ENCODE measurements at places on chromosomes 13 and 19. TPM values are rescaled to one million over a fixed set of nuclear protein-coding genes. Genes with fewer than 3 reads are reported as not detected.

GRCh38 chr13:102310691-102311418, 91.0 kb downstream of the FGF14 start:
- peaks cover 7% of the 10 kb centered on the region for H3K4me1 ChIP-seq
- no peaks in the 10 kb centered on the region for H3K27me3 ChIP-seq
- no peaks in the 10 kb centered on the region for H3K36me3 ChIP-seq
- H3K27ac ChIP-seq, result no peak overlapping the region
- no peak overlapping the region for H3K4me3 ChIP-seq

GRCh38 chr13:80441968-80442367, 101.0 kb upstream of the SPRY2 start:
- no peak overlapping the region for H3K4me3 ChIP-seq
- no peak overlapping the region for H3K27ac ChIP-seq
- H3K4me1 ChIP-seq, result peaks cover under 1% of the 10 kb centered on the region
- H3K27me3 ChIP-seq, result no peaks in the 10 kb centered on the region
- no peaks in the 10 kb centered on the region for H3K36me3 ChIP-seq

Gene ZSCAN4
- total RNA-seq, result not detected

DNA sequence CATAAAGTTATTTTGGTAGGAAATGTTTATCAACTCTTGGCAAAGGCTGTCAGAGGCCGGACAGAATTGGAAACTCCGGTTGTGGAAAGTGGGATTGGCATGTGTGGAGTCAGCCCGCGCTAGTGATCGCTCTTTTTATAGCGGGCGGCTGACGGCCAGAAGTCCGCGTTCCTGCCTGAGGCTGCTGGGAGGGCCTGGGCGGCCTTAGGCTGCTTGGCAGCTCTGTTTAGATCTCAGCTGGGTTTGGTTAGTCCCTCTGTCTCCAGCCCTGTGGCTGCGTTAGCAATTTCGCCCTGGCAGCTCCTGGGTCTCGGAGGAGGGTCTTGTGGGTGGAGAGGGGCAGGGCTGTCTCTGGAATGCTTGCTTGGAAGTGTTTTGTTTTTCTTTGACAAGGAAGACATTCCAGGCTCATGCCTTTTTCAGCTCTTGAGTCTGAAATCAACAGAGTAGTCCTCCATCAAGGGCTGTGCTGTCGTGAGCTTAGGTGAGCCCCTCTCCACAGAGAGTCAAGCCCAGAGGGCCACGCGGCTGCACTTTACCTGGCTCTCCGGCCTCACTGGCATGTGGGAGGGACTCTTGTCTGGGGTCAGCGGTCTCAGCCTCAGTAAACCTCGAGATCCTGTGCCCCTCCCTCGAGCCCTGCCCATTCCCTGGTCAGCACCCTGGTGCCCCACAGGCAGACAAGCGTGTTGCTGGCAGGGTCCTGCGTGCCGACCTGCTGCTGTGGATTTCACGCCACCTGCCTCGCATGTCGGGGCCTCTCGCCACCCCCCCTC, 22.5 kb downstream of the DOT1L start:
- no peak overlapping the region for H3K4me3 ChIP-seq
- H3K27me3 ChIP-seq, result no peaks in the 10 kb centered on the region
- H3K4me1 ChIP-seq, result no peaks in the 10 kb centered on the region
- H3K36me3 ChIP-seq, result peaks cover 3% of the 10 kb centered on the region

Gene ZNF793
- total RNA-seq, result 17.7 TPM

Gene ZNF568
- total RNA-seq, result 5.9 TPM

DNA sequence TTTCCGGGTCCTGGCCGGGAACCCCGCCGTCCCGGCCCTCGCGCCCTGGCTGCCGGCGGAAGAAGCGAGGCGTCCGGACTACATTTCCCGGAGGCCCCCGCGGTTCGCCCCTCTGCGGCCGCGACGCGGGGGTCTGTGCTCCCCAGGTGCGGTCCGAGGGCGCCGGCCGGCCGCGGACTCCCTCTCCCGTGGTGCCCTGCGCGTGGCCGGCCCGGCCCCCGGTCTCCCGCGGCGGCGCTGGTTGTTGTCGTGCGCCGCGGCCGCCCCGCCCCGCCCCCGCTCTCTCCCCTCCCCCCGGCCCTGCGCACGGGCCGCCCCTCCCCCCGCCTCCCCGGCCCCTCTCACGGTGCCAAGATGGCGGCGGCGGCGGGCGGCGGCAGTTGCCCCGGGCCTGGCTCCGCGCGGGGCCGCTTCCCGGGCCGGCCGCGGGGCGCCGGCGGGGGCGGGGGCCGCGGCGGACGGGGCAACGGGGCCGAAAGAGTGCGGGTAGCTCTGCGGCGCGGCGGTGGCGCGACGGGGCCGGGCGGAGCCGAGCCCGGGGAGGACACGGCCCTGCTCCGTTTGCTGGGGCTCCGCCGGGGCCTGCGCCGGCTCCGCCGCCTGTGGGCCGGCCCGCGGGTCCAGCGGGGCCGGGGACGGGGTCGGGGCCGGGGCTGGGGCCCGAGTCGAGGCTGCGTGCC, at the start of gene KMT2B:
Gene KMT2B (plus strand): TSS at position 339 of the 680 bp plus-strand sequence. CDS start 16 bp downstream, at position 355.
- DNase-seq, result peak; percentile 87
- peak within 1 kb of the TSS; percentile 97 for H3K27ac ChIP-seq
- peak within 1 kb of the TSS; percentile 95 for H3K4me3 ChIP-seq
- H3K27me3 ChIP-seq, result no peaks in the 10 kb centered on the region
- peaks cover 34% of the 10 kb centered on the region for H3K4me1 ChIP-seq
- H3K36me3 ChIP-seq, result peaks cover 2% of the 10 kb centered on the region

Measured in neural crest cell (in vitro differentiated cells).